Testis (tissue), 5 donors: ENCODE measurements at places on chromosomes 6 and 20.
A peak's percentile ranks its signal among the peaks of the same experiment; 100 is the strongest.

DNA sequence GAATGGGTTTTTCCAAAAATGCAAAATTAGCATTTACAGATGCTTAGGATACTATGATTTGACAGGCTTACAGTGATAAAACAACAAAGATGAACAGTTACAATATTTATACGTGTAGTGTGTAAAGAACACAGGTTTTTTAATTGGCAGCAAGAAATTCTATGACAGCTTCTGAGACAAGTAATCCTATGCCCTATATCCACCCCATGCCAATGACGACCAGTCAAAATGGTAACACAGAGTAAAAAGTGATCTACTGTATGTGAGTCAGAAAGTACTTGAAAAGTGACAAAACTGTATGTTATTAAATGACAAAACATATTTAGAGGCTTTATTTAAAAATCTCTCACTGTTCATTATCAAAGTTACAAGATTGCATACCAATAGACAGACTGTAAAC, 99.5 kb downstream of the PRDM1 start:
- no peak for DNase-seq

GRCh38 chr6:53168516-53169267, 20.1 kb upstream of the GCM1 start:
- DNase-seq: no peak

DNA sequence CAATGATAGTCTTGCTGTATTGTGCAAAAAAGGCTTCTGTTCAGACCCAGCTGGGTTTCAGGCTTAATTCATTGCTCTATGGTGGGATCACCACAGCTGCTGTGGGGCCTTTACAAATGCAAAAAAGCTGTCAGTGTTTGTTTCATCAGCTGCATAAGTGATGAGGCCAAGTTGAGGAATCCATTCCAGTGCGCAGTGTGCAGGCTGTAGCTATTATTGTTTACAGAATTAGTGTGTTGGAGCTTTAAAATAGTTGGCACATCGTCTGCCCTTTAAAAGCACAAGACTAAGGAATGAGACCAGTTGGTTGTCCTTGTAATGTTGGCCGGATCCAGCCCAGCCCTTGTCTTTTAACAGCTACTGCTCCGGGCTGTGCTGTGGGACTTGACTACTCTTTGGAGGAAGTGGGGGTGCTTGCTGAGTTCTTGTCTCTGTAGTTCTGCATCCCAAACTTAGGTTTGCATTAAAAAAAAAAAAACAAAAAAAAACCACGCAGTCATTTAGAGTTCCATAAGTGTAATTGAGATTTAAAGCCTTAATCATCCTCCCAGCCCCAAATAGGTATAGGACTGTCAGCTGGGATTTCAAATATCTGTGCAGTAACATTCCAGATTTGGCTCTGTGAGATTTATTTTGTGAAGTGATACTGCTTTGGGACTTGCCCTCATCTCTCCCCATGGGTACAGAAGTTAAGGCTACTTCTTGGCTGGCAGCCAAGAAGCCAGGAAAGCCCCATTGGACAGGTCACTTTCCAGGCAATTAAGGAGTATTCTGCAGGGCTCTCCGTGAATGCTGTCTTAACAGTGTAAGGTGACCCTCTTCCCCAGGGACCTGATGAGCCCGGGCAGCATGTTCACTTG, 19.3 kb downstream of the JARID2 start:
- peak; percentile 60 for DNase-seq

- DNase-seq: peak; percentile 26
These were observed 117.0 kb downstream of the ANKRD60 start for GRCh38 chr20:58111310-58112016.

- no peak for DNase-seq
These were observed 11.4 kb downstream of the PPIL6 start for GRCh38 chr6:109428889-109429477.

GRCh38 chr6:104795363-104795762, 64.4 kb downstream of the HACE1 start:
- no peak for DNase-seq
